ENCODE measurements at places on chromosomes 12 and 14.

GRCh38 chr14:98494582-98494981, 777.4 kb downstream of the BCL11B start:
- no peak for DNase-seq

- no peak for DNase-seq
These were observed 121.2 kb upstream of the SLC38A2 start for GRCh38 chr12:46493834-46494181.

- DNase-seq = no peak
These were observed 55.5 kb downstream of the FAM222A start for GRCh38 chr12:109768901-109769670.

DNA sequence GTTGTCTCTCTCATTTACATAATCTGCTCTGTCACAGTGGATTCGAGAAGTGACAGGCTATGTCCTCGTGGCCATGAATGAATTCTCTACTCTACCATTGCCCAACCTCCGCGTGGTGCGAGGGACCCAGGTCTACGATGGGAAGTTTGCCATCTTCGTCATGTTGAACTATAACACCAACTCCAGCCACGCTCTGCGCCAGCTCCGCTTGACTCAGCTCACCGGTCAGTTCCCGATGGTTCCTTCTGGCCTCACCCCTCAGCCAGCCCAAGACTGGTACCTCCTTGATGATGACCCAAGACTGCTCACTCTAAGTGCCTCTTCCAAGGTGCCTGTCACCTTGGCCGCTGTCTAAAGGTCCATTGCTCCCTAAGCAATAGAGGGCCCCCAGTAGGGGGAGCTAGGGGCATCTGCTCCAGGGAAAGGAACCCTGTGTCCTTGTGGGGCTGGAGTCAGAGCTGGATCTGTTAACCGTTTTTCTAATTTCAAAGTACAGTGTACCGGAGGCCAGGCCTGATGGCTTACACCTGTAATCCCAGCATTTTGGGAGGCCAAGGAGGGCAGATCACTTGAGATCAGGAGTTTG, 5.1 kb downstream of the ERBB3 start:
- DNase-seq = no peak

DNA sequence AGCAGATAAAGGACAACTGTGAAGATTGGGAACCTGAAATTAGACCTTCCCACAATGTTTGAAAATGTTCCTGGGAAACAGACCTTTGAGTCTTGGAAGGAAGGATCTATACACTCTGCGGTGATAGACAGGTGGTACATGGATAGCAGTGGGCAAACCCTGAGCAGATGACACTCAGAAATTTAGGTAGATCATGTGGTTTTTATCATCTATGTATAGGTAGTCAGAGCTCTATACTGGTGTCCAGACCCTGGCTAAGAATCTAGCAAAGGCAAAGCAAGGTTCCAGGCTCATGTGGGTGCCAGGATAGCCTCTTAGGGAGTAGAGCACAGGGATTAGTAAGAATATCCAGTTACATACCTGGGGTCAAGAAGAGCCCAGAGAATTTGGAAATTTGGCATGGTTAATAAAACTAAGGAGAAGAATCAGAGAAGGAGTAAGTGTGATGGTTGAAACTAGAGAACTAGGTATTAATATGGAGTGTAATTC, 331.2 kb upstream of the FBXO33 start:
- DNase-seq = no peak

DNA sequence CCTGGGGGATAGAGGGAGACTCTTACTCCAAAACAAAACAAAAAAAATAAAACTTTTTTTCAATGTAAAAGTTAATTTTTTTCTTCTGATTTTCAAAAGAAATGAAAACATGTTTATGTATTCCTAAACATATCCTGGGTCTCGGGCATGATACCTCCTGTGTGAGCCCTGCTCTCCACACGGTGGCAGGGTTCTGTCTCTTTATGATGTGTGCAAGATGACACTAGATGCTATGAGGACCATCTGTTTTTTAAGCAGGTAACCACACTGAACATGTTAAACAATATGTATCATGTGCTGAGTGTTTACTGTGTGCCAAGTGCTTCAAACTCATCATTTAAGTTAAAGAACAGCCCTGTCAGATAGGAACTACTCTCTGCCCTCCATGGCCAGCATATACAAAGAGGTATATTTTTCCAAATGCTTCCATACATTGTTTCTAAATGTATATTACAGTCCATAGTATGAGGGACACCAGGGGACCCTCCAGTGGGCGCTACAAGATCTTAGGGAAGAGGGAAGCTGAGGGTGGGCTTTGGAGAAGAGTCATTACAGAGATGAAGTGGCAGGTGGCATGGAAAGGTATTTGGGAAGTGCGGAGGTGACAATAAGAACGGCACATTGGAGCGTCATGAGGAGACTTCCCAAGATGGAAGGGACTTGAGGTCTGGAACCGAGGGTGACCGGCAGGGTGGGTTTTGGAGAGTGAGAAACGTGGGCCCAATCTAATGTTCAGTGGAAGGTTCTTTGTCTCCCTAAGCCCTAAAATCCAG, 28.5 kb downstream of the FOS start:
- no peak for DNase-seq

DNA sequence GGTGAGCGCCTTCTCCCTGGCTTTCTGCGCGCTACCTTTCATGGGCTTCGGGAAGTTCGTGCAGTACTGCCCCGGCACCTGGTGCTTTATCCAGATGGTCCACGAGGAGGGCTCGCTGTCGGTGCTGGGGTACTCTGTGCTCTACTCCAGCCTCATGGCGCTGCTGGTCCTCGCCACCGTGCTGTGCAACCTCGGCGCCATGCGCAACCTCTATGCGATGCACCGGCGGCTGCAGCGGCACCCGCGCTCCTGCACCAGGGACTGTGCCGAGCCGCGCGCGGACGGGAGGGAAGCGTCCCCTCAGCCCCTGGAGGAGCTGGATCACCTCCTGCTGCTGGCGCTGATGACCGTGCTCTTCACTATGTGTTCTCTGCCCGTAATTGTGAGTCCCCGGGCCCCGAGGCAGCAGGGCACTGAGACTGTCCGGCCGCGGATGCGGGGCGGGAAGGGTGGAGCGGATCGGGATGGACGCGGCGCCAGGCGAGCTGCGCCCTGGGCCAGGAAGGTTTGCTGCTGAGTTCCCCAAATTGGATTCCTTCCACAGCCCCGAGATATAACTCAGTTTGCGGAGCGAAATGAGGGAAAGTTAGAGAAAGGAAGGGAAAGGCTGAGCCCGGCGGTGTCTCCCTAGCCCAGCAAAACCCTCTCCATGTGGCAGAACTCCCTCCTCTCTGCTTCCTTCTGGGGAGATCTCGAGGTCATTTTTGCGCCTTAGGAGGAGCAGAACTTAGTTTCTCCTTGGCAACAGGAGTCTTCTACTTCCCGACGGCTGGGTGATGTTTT, 972 bp downstream of the PTGDR start:
- DNase-seq = peak; percentile 2
